ENCODE measurements at places on chromosomes 5 and 9.

GRCh38 chr5:89698028-89698427 is 711.5 kb downstream of the CETN3 start:
- DNase-seq: no peak

GRCh38 chr5:172700365-172701290 is 59.6 kb downstream of the NEURL1B start:
- DNase-seq: no peak

- DNase-seq: no peak
Observed at GRCh38 chr5:133519191-133519590, 93.2 kb downstream of the FSTL4 start.

DNA sequence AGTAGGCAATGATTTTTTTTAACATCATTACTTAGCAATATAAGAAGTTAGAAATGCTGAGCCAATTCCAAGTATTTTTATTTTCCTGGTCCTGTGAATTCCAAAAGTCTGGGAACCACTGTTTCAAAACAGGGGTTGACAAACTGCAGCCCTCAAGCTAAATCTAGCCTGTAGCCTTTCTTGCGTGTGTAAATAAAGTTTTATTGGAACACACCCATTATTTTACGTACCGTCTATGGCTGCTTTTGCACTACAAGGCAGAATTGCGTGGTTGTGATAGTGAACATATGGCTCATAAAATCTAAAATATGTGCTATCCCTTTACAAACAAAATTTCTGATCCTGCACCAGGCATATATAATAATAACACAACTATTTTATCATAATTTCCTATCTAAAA is 279.1 kb downstream of the SAXO1 start:
- DNase-seq: no peak

GRCh38 chr5:74378464-74378863 is 262.1 kb downstream of the ENC1 start:
- DNase-seq: no peak

- DNase-seq: no peak
Observed at GRCh38 chr5:55540525-55540924, 5.8 kb upstream of the PLPP1 start.

DNA sequence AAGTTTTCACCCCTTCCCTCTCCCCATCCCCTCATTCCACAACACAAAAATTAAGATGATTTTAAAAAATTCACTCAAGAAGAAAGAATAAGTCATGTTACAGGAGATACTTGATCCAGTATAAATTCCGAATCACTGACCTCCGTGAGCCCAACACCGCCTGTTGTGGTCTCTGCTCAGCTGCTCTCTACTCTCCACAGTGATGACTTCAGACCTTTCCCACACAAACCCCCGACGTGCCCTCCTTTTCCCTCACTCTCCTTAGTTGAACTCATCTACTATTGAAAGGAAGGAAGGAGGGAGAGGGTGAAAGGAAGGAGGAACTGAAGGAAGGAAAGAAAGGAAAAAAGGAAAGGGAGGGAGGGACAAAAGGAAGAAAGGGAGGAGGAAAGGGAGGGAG is 55.1 kb downstream of the ZNF354C start:
- no peak for DNase-seq

DNA sequence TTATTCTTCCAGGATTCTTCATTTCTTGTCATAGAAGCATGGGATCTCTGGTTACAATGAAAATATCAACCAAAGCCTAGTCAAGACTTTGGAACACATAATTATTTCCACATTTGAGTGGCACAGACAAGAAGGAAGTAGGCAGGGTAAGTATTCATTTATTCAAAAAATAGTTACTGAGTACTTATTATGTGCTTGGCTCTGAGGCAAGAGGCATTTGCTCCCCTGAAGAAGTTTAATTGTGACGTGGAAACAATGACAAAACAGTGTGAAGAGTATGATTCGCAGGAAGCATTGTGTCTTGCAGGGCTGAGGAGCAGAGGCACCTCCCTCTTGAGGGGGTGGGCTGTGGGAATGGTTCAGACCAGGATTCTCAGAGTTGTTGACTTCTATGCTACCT is 45.0 kb upstream of the TNFSF15 start:
- no peak for DNase-seq

GRCh38 chr5:84092738-84093137 is 291.9 kb downstream of the EDIL3 start:
- DNase-seq: no peak

- no peak for DNase-seq
Observed at GRCh38 chr5:146249801-146250200, 46.4 kb downstream of the RBM27 start.

GRCh38 chr5:138884094-138884493 is 9.0 kb upstream of the LRRTM2 start:
- no peak for DNase-seq

DNA sequence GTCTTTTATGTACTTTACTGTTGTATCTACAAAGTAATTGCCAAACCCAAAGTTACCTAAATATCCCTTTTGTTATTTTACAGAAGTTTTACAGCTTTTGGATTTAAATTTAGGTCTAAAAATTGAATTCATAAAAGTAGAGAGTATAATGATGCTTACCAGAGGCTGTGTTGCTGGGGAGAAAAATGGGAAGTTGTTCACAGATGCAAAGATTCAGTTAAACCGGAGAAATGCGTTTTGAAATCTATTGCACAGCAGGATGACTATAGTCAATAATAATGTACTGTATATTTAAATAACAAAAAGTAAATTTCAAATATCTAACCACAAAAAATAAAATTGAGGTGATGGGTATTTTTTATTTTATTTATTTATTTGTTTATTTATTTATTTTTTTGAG is 2.6 kb upstream of the ANKRD18A start:
- DNase-seq: no peak

- DNase-seq: no peak
Observed at GRCh38 chr5:84260140-84260539, 124.5 kb downstream of the EDIL3 start.

DNA sequence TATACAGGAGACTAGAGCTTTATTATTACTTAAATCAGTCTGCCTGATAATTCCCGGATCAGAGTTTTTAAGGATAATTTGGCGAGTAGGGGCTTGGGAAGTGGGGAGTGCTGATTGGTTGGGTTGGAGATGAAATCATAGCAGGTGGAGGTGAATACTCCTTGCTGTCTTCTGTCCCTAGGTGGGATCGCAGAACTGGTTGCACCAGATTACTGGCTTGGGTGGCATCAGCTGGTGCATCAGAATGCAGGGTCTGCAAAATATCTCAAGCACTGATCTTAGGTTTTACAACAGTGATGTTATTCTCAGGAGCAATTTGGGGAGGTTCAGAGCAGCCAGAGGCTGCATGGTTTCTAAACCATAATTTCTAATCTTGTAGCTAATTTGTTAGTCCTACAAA is 68.1 kb downstream of the KIF4B start:
- DNase-seq: no peak

DNA sequence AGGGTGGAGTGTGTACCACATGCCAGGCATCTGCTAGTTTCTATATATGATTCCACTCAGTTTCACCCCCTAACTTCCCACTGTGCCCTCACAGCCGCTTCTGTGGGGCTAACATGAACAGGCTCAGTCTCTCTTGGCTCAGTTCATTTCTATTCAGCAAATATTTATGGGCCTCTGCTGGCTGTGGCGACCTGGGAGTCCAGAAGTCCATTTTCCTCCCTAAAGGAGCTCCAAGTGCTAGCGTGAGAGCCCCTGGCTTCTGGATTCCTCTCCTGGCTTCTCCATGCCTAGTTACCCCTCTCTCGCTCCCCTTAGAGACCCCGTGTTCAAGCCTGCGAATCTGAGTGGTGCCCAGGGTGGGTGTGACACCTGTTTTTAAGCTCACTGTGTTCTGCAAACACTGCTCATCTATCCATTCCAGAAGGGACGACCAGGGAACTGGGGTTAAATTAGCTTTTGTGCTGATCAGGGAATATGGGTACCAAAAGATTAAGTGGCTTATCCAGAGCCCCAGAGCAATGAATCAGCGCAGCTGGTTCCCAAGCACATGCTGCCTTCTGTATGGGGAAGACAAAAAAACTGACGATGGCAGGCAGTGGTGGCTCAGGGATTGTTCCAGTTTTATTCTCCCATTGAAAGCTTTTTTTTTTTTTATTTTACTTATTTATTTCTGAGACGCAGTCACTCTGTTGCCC is 57.6 kb downstream of the HMCN2 start:
- DNase-seq: no peak

DNA sequence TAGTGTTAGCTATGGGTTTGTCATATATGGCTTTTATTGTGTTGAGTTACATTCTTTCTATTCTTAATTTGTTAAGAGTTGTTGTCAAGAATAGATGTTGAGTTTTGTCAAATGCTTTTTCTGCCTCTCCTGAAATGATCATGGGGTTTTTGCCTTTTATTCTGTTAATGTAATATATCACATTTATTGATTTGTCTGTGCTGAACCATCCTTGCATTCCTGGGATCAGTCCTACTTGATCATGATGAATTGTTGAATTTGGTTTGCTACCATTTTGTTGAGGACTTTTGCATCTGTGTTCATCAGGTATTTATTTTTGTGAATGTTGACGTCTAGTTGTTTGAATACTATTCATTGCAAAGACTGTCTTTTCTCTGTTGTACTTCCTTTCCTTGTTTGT is 23.9 kb downstream of the RIC1 start:
- peak; percentile 24 for DNase-seq

- no peak for DNase-seq
Observed at GRCh38 chr5:96629774-96630173, 32.4 kb upstream of the CAST start.

- DNase-seq: no peak
Observed at GRCh38 chr9:122031776-122032175, 61.3 kb downstream of the TTLL11 start.

DNA sequence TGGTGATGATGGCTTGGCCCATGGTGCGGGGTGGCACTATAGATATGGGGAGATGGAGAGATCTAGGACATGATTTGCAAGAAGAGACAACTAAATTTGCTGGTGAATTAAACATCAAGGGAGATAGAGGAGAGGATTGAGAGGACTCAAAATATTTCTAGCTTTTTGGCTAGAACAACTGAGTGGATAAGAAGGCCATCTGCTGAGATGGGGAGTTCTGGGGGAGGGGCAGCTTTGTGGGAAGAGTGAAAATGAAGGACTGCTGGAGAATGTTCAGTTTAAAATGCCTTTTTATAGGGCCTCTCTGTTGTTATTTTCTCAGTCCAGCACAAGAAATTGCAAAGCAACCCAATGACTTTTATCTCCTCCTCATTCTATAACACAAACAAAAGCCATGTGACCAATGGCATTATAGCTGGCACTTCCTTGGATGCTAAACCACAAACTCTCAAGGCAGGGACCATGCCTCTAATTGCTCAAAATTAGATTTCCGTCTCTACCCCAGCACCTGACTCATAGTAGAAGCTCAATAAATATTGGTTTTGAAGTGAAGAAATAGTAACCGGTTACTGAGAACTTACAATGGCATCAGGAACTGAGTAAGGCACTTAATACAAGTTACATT is 29.8 kb downstream of the JAKMIP2 start:
- no peak for DNase-seq

GRCh38 chr9:101458963-101459631 is 23.5 kb upstream of the ALDOB start:
- peak; percentile 69 for DNase-seq

DNA sequence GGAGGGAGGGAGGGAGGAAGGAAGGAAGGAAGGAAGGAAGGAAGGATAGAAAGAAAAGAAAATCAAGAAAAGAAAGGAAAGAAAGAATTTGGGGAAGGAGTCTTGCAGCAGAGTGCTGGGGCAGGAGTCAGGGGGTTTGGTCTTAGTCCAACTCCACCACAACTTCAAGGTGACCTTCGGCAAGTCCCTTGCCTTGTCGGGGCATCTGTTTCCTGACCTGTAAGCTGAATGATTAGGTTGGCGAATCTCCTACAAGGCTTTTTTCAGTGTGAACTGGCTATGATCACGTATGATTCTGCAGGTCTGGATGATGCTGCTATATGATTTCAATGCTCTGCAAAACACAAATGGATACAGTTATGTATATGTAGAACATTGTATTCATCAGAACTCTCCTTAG is 20.1 kb downstream of the SMIM23 start:
- DNase-seq: no peak

All from erythroblast (primary cell).